Peyer's patch (tissue), 4 donors: ENCODE measurements at places on chromosomes 1 and 21. TPM values are rescaled to one million over a fixed set of nuclear protein-coding genes. Genes with fewer than 3 reads are reported as not detected.

CHAF1B gene
- total RNA-seq = 11.6 TPM

SELENBP1 gene
- 561 TPM for total RNA-seq

CD2 gene
- total RNA-seq = 9.6 TPM

PRMT6 gene
- 6.8 TPM for total RNA-seq

OR2L8 gene
- not detected for total RNA-seq

CELA2A gene
- not detected for total RNA-seq

KPRP gene
- total RNA-seq = not detected

ORC1 gene
- 4.0 TPM for total RNA-seq

TMCO4 gene
- total RNA-seq = 40.4 TPM

RBM11 gene
- not detected for total RNA-seq

ATP6V1G3 gene
- not detected for total RNA-seq

PAPPA2 gene
- 1.3 TPM for total RNA-seq

HSD3B1 gene
- 71.3 TPM for total RNA-seq

TEKT2 gene
- total RNA-seq = not detected

MIGA1 gene
- 18.9 TPM for total RNA-seq

CFHR1 gene
- total RNA-seq = not detected

GUCA2A gene
- 4,654 TPM for total RNA-seq

AMY1A gene
- total RNA-seq = not detected

CYP4X1 gene
- total RNA-seq = 2.1 TPM

DNM3 gene
- total RNA-seq = 2.5 TPM

TNFRSF14 gene
- total RNA-seq = 532 TPM

PDZK1IP1 gene
- 55.5 TPM for total RNA-seq

SPRR3 gene
- total RNA-seq = 4.4 TPM

CD1E gene
- not detected for total RNA-seq

FMO1 gene
- 13.2 TPM for total RNA-seq

ARHGAP30 gene
- total RNA-seq = 8.0 TPM

KRTAP11-1 gene
- not detected for total RNA-seq

CD164L2 gene
- not detected for total RNA-seq

STYXL2 gene
- not detected for total RNA-seq

LCE1E gene
- total RNA-seq = not detected

OLIG2 gene
- total RNA-seq = not detected

GPBP1L1 gene
- 226 TPM for total RNA-seq

NPHS2 gene
- not detected for total RNA-seq

LRRC39 gene
- 2.4 TPM for total RNA-seq

AMY2A gene
- 1.1 TPM for total RNA-seq

SLC2A5 gene
- 12.4 TPM for total RNA-seq

SLC16A4 gene
- 26.1 TPM for total RNA-seq

AIM2 gene
- 9.1 TPM for total RNA-seq

CELA2B gene
- not detected for total RNA-seq
